Right ventricle myocardium superior (tissue), 1 donor: ENCODE measurements at places on chromosomes 11 and 22. TPM values are rescaled to one million over a fixed set of nuclear protein-coding genes. Genes with fewer than 3 reads are reported as not detected.

GRCh38 chr11:63910675-63911074 lies 6.3 kb downstream of the RCOR2 start:
- DNase-seq = no peak

Gene MS4A12
- total RNA-seq = not detected

DNA sequence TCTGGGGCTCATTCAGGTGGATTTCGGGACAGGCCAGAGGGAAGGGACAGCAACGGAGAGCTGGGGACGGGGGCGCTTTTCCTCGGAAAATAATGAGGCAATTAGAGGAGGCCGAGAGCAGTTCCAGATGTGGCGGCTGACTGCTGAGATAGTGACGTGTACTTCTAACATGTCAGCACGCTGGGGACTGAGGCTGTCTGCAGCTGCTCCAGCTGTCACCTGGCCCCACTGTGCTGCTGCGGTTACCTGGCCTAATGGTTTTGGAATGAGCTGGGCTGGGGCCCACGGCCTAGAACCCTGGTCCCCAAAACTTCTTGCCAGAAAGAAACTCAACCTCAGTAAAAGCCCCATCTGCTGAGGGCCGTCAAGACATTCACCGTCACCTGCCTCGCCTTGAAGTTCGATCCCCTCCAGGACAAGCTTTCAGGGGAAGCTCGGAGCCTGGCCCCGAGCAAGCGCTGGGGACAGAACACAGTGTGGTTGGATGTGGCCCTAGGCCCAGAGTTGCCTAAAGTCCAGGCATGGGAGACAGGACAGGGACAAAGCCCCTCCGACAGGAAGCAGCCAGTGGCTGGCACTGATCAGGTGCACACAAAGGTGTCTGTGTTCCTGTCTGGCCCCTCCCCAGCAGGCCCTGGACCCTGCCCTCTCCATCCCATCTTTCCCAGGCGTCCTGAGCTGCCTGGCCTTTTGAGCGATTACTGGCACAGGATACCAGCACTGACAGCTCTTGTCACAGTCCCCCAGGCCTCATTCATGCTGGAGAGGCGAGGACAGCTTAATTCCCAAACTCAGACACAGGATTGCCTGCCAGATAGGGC lies 22.1 kb downstream of the RPUSD4 start:
- DNase-seq = no peak

- DNase-seq = no peak
Measured at GRCh38 chr11:101803651-101804050, 111.2 kb upstream of the CEP126 start.

DNA sequence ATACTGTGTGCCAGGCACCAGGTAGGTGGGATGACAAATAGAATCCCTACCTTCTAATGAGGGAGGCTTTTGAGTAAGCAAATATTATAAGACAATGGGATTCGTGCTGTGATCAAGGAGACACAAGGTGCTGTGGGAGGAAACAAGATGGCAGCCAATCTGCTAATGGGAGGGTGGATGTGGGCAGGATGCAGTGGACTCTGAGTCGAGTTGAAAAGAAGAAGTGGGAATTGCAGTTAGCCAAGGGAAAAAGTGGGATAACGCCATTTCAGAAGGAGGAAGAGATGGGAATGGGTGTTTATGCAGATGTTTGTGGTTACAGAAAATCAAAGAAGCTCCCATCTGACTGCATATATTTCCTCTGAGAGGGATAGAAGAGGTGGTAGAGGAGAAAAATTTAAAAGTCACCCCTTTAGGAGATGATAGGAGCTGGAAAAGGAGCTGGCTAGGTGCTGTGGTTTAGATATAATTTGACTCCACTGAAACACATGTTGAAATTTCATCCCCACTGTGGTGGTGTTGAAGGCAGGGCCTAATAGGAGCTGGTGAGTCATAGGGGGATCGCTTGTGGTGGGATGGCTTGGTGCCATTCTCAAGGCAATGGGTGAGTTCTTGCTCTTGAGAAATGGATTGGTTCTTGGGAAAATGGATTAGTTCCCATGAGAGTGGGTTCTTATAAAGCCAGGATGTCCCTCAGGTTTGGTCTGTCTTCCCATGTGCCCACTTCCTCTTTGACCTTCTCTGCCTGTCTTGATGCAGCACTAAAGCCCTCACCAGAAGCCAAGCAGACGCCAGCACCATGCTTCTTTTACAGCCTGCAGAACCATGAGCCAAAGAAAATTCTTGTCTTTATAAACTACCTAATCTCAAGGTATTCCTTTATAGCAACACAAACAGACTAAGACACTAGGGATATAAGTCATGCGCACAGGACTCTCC lies 30.0 kb upstream of the POU2AF1 start:
- DNase-seq = no peak

Gene IFITM10
- 1.1 TPM for total RNA-seq

GRCh38 chr22:35330258-35330861 lies 30.7 kb downstream of the TOM1 start:
- DNase-seq = peak; percentile 93

DNA sequence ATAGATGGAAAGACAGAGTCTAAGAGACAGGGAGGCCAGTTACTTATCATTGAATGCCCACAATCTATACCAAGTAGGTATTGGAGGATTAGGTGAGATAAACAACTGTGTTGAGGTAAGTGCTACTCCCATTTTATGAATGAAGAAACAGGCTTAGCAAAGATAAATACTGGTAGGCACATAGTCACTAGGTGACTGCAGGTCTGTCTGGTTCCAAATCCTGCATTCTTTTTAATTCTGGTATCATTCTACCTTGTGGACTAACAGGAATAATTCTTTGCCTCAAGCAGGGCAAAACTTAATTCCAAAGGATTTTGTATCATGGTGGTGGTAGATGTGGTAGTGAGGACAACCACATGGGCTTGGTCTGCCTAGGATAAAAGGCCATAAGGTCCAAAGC lies 28.4 kb downstream of the RNF169 start:
- DNase-seq = no peak

Gene NAALAD2
- total RNA-seq = 1.2 TPM

- DNase-seq = no peak
Measured at GRCh38 chr11:18235394-18236334, 938 bp downstream of the SAA4 start.

DNA sequence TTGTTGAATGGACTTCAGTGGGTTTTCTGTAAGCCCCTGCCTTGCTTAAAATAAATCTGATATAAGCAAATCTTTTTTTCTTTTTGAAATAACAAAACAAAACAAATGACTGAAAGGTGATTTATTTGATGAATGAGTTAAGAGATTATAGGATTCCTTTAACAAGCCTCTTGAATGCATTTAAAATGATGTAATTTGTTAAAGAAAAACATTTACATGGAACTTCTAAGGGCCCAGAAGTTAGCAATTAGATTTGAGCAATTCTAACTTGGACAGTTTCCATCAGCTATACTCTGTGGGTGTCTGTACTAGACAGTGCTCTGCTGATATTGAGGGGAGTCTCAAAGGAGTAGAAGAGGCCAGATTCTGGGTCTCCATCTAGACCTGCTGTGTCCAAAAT lies 143.5 kb upstream of the RAG2 start:
- no peak for DNase-seq

- no peak for DNase-seq
Measured at GRCh38 chr22:23565915-23566704, 14.0 kb downstream of the IGLL1 start.

Gene TSPAN32
- total RNA-seq = 13.9 TPM

DNA sequence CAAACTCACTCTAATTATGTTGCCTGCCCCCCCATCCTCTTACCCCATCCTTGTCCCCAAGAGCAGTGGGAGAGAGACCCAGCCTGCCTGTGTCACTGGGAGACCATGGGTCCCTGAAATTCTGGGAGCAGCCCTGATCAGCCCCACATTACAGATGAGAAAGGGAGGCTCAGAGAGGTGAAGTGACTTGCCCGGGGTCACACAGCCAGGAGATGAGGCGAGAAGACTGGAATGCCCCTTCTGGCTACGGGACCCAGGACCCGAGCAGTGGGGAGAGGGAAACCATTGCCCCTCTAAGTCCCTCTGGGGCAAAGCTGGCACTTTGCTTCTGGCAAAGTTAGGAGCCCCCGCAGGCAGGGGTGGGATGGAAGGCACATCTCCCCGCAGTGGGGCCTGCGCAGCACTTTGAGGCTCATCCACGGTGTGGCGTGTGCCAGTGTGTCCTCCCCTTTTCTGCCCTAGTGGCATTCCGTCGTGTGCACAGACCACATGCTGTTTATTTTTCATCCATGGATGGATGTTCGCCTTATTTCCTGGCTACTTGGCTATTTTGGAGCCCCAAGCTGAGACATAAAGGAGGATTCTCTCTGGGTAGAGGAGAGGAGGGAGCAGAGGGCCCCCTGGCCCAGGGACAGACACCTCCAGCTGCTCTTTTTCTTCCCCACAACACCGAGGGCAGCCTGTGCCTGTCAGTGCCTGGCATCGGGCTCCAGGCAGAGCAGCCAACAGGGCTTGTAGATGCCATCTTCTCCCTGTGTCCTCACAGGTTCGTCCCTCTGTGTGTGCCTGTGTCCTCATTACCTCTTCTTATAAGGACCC lies 3.7 kb upstream of the FGF3 start:
- no peak for DNase-seq

- no peak for DNase-seq
Measured at GRCh38 chr11:17244046-17244445, 32.5 kb upstream of the NUCB2 start.

- DNase-seq = no peak
Measured at GRCh38 chr11:133618544-133618943, 86.2 kb upstream of the OPCML start.

DNA sequence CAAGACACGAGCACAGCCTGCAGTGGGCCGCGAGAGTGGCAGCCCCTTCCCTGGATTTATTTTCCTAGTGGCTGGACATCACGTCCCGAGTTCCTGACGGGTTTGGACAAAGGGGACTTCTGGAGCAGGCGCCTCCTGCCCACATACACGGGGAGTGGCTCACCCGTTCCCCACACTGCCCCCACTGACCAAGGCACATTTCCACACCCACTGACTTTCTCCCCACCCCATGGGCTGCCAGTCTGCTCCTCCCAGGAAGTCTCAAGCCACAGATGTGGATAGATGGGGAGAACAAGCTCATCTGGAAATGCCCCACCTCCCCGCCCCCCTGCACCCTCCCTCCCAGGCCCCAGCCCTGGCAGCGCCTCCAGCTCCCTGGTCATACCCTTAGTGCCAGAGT lies 34.0 kb upstream of the FADD start:
- DNase-seq = no peak

DNA sequence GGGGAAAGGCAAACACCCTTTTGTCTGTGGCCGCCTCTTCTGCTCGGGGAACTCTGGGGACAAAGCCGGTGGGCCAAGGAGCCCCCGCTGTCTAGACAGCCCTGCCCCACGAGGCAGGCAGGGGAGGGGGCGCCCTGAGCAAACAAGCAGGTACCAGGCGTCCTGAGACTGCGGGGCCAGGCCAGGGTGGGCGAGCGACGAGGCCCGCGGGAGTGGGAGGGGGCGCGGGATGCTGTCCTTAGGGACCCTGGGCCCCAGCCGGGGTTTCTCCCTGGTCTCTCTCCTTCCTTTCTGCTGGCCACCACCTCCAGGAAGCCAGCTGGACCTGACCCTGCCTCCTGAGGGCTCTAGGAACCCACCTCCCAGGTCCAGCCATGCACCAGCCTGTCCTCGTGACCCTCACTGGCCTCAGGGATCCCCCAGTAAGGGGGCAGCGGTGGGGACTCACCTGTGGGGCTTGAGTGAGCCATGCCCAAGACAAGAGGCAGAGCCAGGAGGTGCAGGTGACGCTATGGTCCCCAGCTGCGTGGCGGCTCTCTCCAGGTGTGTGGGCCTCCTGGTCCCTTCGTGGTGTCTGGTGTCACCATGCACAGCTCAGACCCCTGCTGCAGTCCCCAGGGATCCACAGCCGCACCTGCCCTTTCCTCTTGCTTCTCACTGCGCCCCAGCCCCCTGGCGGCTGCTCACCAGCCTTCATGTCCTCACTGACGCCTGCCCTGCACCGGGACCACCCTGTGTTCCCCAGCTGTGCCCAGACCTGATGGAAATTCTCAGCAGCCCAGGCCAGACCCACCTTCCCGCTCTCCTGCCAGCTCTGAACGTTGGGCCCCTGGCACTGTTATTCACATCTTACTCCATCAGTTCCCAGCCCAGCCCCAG lies 26.5 kb upstream of the MUC5AC start:
- peak; percentile 35 for DNase-seq

GRCh38 chr11:2534134-2534956 lies 89.5 kb downstream of the KCNQ1 start:
- DNase-seq = peak; percentile 32

- DNase-seq = no peak
Measured at GRCh38 chr11:40139066-40139465, 1320.4 kb downstream of the LRRC4C start.

GRCh38 chr11:124608147-124608546 lies 3.1 kb upstream of the PANX3 start:
- DNase-seq = no peak

- DNase-seq = no peak
Measured at GRCh38 chr11:124090996-124091395, 24.3 kb upstream of the VWA5A start.

- DNase-seq = peak; percentile 47
Measured at GRCh38 chr11:123451183-123451781, 21.2 kb downstream of the GRAMD1B start.

- DNase-seq = no peak
Measured at GRCh38 chr11:15499674-15500073, 385.0 kb downstream of the INSC start.

DNA sequence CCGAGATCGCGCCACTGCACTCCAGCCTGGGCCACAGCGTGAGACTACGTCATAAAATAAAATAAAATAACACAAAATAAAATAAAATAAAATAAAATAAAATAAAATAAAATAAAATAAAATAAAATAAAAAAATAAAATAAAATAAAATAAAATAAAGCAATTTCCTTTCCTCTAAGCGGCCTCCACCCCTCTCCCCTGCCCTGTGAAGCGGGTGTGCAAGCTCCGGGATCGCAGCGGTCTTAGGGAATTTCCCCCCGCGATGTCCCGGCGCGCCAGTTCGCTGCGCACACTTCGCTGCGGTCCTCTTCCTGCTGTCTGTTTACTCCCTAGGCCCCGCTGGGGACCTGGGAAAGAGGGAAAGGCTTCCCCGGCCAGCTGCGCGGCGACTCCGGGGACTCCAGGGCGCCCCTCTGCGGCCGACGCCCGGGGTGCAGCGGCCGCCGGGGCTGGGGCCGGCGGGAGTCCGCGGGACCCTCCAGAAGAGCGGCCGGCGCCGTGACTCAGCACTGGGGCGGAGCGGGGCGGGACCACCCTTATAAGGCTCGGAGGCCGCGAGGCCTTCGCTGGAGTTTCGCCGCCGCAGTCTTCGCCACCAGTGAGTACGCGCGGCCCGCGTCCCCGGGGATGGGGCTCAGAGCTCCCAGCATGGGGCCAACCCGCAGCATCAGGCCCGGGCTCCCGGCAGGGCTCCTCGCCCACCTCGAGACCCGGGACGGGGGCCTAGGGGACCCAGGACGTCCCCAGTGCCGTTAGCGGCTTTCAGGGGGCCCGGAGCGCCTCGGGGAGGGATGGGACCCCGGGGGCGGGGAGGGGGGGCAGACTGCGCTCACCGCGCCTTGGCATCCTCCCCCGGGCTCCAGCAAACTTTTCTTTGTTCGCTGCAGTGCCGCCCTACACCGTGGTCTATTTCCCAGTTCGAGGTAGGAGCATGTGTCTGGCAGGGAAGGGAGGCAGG lies at the start of gene GSTP1:
GSTP1 (plus strand) TSS at position 566 of the 958 bp plus-strand sequence; CDS start at position 598, 32 bp downstream.
- DNase-seq = peak; percentile 96
